ENCODE measurements at places on chromosomes 11 and 22.

GRCh38 chr11:80028998-80029397 is 588.2 kb upstream of the TENM4 start:
- no peak for DNase-seq

- no peak for DNase-seq
These were observed 60.9 kb downstream of the GRIA4 start for GRCh38 chr11:105670811-105671210.

- DNase-seq = no peak
These were observed 18.8 kb upstream of the MAML2 start for GRCh38 chr11:96361778-96362177.

DNA sequence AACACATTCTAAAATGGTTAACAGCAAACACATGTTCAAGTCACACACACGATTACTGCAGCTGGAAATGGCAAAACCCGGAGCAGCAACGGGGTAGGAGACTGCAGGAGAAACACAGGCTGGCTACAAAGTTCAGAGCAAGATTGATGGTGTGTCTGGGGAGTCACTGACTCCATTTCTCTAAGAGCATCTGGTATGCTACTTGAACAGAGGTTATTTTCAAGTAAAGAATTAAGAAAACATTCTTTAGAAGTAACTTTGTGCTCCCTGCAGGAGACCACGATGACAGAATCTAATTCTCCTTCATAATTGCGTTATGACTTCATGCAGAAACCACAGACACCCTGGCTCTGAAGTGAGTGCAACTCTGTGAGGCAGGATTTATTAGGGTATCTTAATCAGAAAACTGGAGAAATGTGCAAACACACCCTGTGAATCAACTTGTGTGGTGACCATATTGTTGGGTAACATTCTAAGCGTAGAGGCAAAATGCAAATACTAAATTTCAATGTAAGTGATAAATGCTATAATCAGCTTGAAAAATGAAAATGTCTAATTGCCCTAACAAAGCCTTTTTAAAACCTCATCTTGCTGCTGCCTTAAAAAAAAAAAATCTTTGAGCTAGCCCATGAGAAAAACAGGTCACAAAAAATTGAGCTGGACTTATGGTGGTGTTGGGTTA is 303.0 kb downstream of the CADM1 start:
- no peak for DNase-seq

DNA sequence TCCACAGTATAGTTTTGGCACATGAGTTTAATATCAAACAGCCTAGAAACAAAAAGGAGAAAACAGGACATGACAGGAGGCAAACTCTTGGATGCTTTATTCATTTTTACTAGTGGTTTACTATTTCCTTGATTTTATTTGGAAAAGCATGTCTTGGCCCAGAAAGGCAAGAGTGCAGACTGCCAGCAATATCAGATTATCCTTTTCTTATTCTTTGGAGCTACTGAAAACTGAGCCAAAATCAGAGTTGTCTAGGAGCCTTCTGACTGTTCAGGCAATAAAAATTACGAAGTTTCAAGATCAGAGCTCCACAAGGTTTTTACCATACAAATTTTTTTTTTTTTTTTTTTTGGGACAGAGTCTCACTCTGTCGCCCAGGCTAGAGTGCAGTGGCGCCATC is 16.0 kb downstream of the CELF1 start:
- DNase-seq = no peak

GRCh38 chr11:82848829-82849228 is 51.4 kb downstream of the PRCP start:
- DNase-seq = no peak
